Kasumi-1 (cell line): ENCODE measurements at places on chromosomes 6 and 20.
A peak's percentile ranks its signal among the peaks of the same experiment; 100 is the strongest.

DNA sequence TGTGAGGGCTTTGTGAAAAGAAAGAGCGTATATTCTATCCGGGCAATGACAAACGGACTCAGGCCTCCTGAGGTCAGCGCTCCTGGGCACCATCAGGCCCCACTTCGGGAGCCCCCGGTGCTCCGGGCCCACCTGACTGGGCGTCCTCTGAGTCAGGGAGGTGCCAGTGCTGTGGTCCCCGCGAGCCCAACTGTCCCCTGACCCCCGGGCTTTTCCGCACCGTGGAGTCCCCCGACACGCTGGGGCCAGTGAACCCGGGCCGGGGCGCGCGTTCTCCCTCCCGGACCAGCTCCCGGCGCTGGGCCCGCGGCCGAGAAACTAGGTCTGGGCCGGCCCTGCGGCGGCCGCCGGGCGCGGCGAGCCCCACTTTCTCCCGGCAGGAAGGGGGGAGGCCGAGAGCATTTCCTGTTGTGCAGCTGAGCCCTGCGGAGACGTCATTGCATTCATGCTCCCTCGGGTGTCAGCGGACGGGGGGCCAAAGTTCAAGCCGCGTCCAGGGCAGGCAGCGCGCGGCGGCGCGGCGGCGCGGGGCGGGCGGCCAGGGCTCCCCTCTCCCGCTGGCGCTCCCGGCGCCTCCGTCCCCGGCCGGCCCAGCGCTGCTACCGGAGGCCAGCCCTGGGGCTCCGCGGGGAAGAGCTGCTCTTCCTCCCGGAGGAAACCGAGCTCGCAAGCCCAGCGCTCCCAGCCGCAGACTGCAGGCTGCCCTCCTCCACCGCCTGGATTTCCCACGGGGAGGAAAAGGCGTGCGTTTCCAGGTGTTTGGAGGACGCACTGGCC lies 18.3 kb downstream of the HIVEP2 start:
- peak; percentile 29 for DNase-seq

DNA sequence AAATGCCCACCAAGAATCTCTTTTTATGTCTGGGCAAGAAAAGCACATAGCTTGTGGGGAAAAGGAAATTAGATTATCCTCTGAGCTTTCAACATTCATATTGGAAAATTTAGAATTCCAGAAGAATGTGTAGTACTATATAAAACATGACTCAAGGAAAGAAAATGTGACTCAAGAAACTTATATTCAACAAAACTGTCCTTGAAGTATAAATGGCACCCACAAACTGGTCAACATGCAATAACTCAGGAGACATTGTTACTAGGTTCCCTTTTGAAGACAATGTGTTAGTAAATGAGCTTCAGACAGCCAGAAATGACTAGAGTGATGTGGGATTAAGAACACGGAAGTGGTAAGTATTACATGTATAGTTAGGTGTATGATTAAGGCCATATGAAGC lies 26.1 kb upstream of the TINAG start:
- DNase-seq = no peak

GRCh38 chr6:51098791-51099190 lies 280.1 kb downstream of the TFAP2B start:
- DNase-seq = no peak

DNA sequence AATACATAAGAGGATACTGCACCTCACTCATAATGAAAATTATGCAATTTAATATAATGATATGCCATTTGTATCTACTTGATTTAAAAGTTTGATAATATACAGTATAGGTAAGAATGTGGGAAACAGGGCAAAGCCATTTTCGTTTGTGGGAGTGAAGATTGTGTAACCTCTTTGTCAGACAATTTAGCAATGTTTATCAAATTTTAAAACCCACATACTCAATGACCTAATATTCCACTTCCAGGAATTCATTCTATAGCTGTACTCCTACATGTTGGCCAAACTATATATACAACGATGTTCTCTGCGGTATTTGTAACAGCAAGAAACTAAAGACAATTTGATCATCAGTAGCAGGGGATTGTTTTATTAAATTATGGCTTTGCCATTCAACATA lies 17.8 kb upstream of the FKBP5 start:
- DNase-seq = peak; percentile 11

- DNase-seq = peak; percentile 44
Measured at GRCh38 chr20:38878866-38879265, 47.4 kb upstream of the FAM83D start.

GRCh38 chr6:46347669-46348068 lies 143.6 kb downstream of the RCAN2 start:
- DNase-seq = no peak

GRCh38 chr6:89328976-89329375 lies 13.9 kb upstream of the GABRR2 start:
- DNase-seq = no peak

GRCh38 chr6:102759415-102759814 lies 1365.9 kb downstream of the GRIK2 start:
- DNase-seq = no peak

DNA sequence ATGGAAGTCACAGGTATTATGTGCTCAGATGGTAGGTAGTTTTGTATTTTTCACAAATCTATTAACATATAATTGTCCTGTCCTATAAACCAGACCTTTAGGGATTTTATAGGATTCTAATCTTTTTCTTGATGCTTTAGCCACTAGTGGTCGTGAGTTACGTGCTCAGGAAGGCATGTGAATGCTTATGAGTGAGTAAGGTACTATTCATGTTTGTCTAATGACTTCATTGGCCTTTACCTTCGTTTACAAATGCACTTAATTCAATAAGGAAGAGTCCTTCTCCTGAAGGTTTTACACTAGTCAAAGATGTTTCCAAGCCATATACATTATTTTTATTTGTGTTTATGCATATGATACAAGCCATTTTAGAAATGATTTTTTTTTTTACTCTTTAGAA lies 23.0 kb downstream of the PACRG start:
- DNase-seq = no peak
